ENCODE measurements at places on chromosomes 4 and X.

- DNase-seq = no peak
Measured at GRCh38 chr4:185896817-185897488, 85.0 kb upstream of the SORBS2 start.

GRCh38 chr4:620201-620600 lies 5.2 kb upstream of the PDE6B start:
- no peak for DNase-seq

DNA sequence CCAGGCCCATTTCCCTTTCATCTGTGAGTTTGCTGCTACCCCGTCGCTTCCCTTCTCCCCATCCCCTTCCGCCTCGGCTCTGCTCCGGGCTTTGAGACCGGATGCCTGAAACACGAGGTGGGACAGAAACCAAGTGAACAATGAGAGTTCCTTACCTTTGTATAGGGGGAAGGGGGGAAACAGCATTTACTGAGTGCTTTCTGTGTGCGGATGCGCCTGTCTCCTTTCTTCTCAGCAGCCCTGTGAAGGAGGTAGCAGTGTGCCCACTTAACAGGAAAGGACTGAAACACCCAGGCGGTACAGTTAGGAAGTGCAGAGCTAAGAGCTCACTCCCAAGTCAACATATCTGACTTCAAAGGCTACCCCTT lies 43.2 kb upstream of the TMSB15B start:
- DNase-seq = peak; percentile 57

- DNase-seq = no peak
Measured at GRCh38 chr4:38144031-38144430, 183.8 kb downstream of the PTTG2 start.

DNA sequence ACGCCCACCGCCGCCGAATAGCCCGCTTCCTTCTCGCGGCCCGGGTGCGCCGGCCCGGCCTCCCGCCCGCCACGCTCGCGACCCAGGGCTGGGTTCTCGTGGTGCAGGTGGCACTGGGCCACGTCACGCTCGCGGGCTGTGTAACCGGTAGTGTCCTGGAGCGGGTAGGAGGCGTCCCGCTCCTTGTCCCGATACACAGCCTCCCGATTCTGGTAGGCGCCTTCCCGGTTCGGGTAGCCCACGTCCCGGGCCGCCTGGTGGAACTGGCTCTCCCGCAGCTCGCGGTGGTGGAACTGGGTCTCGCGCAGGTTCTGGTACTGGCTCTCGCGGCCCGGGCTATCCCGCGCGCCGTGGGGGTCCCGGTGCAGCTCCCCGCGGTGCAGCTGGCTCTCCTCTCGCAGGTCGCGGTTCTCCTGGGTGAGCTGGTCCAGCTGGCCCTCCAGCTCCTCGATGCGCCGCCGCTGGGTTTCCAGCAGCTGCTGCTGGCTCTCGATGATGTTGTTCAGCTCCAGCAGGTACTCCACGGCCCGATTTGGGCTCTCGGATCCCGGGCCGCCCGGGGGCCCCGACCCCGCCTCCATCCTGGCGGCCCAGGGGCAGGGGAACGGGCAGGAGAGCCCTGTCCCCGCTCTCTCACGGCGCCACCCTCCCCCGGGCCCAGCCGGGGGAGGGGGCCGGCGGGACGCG lies 39.3 kb upstream of the IQSEC2 start:
- DNase-seq = no peak

DNA sequence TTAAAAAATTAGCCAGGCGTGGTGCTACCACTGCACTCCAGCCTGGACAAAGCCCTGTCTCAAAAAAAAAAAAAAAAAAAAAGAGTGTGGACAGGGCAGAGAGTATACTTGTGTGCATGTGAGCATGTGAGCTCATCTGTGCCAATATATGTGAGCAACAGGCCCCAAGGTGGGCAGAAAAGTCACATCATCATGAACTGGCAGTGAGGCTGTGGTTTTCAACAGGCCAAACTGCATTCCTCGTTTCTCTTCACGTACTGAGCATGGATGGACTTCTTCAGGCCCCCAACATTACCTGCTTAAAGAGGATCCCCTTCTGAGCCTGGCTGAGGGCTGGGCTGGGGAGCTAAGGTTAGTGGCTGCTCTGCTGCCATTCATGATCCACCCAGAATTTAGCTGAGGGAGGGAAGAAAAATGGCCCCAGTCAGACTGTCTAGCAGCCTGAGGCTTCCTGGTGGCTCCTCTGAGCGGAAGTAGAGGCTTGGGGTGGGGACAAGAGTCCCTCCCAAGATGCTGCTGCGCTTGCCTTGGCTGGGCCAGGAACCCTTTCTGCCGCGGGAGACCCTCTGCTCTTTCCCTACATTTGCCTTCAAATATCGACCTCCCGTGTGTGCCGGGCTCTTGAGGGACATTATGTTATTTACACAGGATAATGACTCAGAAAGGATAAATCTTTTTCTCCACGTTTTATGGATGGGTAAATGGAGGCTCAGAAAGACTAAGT lies 55.0 kb downstream of the DIPK2B start:
- DNase-seq = no peak

DNA sequence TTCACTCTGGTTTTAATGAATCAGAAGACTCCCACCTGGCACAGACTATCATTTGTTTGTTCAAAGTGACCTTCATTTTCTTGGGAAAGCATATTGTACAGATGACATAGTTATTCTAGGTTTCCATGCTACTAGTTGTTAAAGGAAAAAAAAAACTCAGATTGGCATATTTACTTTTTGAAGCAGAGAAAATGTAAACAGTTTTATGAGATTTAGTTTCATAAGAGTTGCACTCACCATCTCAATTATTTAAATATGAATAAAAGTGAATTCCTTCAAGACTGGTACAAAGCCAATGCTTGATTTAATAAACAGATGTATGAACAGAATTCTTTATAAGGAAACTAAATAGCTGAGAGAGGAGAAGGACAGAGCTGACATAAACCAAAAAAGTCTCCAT lies 280.3 kb upstream of the UGT8 start:
- DNase-seq = no peak

DNA sequence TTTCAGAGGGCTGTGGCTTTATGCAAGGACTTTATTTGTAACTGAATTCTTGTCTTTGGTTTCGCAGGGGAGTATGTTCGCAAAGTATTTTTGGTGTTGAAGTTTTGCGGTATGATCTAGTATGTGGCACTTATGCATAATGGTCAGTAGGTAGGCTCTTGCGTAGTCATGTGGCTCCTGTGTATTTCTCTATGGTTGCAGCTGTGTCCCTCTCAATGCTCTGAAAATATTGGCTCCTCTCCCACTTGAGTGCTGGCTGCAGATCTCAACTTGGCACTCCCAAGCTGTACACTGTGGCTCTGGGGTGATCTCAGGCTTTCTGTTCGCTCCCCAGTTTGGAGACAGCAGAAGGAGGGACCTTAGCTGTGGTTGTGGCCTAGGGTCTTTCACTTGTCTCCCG lies 24.8 kb downstream of the ARMCX5 start:
- DNase-seq = no peak

DNA sequence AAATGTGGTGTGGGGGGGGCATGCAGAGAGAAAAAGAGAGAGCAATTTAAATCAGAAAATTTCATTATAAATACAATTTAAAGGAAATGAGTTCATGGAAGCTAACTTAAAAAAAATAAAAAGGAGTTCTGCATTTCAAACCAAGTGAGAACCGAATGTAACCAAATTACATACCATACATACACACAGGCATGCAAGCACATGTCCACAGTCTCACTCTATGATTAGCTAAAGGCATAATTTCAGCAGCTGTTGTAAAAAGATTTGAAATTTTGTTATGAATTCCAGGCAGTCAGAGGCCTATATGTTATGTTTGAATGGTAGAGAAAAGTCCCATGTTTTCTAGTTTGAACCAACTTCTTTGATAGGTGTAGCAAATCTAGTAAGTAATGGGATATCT lies 611.6 kb upstream of the ADGRL3 start:
- no peak for DNase-seq

DNA sequence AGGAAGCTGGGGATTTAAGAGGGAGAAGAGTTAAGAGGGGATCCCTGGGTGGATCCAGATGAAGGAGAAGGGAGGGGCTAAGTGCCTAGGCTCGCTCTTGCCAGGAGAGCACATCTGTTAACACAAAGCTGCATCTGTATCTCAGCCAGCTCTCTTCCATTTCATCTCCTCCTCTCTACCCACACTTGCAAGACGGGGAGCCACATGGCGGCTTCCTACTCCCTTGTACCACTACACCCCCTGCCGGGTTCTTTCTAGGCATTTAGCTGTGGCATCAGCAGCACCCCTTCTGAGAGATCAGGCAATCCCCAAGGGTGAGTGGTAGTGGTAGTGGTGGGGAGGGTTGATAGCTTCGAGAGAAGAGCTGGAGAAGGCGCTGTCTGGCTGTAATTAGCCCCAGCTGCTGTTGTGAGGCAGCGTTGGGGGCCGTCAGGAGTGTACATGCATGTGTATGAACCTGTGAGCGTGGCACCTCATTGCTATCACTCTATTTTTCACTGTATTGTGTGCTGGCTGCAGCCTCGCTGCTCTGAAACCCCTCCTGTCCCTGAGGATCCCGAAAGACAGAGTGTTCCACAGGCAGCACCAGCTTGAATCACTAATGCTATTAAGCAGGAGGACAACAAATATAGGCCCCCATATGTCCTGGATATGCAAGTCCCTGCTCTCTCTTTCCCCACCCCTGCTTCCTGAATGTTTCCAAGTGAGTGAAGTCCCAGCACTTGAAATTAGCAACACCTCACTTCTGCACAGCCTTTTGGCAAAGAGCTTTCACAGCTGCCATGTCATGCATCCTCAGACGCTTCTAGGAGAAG lies 73.7 kb downstream of the RTL9 start:
- DNase-seq = no peak

GRCh38 chr4:140256335-140256734 lies 102.4 kb upstream of the MAML3 start:
- no peak for DNase-seq

DNA sequence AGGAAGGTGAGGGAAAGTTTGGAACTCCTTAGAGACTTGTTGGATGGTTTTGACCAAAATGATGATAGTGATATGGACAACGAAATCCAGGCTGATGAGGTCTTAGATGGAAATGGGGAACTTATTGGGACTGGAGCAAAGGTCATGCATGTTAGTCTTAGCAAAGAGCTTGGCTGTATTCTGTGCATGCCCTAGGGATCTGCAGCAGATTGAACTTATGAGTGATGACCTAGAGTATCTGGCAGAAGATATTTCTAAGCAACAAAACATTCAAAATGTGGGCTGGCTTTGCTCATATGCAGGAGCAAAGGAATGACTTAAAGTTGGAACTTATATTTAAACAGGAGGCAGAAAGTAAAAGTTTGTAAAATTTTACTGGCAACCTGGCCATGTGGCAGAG lies 489.3 kb upstream of the DIPK2B start:
- no peak for DNase-seq

GRCh38 chr4:126405369-126405982 lies 1090.7 kb downstream of the FAT4 start:
- DNase-seq = peak; percentile 0

Data from NCI-H1436 (cell line).